CD4-positive, alpha-beta memory T cell (primary cell): ENCODE measurements at places on chromosomes 13 and 19. TPM values are rescaled to one million over a fixed set of nuclear protein-coding genes. Genes with fewer than 3 reads are reported as not detected.

The ZNF799 gene
- polyA plus RNA-seq, result 6.6 TPM

The ZNF865 gene
- not detected for polyA plus RNA-seq

The SMIM44 gene
- polyA plus RNA-seq, result not detected

The ZNF284 gene
- 1.2 TPM for polyA plus RNA-seq

DNA sequence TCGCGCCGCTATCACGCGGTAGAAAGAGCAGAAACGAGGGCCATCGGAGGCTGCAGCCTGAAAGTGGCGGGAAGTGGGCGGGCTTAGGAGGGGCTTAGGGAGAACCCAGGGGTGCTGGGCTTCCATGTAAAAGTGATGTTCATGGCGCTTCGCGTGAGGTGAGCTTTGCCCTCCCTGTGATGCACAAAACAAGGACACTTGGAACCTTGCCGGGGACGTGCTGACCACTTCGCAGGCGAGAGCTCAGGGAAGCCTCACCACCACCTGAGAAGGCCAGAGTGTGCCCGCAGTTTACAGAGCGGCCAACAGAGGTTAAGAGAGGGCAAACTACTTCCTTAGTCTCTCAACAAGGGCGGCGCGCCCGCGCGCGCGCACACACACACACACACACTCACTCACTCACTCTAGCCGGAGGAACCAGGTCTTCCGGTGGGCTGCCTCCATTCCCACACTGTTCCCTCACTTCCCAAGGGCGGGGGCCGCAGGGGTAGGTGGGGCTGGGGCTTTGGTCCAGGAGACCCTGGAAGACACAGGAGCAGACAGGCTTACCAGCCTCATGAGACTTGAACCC, 651 bp downstream of the GAPDHS start:
- peak; percentile 28 for DNase-seq

The NCAN gene
- polyA plus RNA-seq, result not detected
